ENCODE measurements at places on chromosomes 4 and X. TPM values are rescaled to one million over a fixed set of nuclear protein-coding genes. Genes with fewer than 3 reads are reported as not detected.

The ARMCX4 gene
- 4.3 TPM for total RNA-seq

The CT45A3 gene
- not detected for total RNA-seq

The CYTL1 gene
- total RNA-seq, result not detected

The TMPRSS11D gene
- not detected for total RNA-seq

The GUCY1B1 gene
- 2.1 TPM for total RNA-seq

DNA sequence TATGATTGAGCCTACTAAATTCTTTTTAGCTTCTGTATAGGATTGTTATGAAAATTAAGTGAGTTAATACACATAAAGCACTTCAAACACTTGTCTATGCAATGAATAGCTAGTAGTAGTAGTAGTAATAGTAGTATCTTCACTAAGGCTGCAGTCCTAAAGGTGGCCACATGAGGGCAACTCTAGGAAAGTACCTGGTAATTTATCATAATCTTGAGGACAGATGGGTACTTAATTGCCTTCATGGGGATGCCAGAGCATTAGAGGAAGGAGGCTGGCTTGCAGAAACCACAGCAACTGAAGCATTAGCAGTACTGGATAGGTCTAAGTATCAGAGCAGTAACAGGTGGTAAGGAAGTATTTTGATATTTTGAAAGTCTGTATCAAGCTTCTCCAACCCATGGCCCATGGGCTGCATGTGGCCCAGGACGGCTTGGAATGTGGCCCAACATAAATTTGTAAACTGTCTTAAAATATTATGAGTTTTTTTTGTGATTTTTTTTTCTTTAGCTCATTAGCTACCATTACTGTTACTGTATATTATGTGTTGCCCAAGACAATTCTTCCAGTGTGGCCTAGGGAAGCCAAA, 17.3 kb downstream of the NIPAL1 start:
- no peak for DNase-seq

GRCh38 chr4:8469550-8469949, 29.0 kb downstream of the TRMT44 start:
- DNase-seq, result no peak

DNA sequence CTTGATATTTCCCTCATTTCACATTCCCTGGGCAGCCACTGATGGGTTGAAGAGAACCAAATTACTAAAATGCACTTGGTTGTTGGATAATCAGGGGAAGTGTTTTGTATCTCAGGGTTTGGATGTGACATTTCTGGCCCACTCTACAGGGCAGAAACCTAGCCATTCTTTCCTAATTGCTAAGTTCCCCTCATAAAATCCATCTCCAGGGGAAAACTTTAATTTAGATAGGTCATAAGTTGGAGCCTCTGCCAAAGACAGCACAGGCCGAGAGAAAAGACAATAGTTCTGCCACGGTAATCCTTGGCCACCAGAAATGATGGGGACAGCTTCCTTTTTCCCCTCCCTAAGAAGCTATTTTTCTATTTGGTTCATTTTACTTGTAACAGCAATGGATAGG, 192.7 kb upstream of the C1QTNF7 start:
- DNase-seq, result no peak

DNA sequence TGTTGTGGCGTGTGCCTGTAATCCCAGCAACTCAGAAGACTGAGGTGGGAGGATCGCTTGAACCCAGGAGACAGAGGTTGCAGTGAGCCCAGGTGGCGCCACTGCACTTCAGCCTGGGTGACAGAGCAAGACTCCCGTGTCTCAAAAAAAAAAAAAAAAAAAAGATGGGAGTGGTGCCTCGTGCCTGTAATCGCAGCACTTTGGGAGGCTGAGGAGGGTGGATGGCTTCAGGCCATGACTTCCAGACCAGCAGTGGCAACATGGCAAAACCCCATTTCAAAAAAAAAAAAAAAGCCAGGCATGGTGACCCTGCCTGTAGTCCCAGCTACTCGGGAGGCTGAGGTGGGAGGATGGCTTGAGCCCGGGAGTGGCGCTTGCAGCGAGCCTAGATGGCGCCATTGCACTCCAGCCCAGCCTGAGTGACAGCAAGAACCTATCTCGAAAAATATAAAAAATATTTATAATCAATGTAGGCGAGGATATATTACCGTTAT, 27.0 kb downstream of the EIF2S3 start:
- peak; percentile 47 for DNase-seq

- no peak for DNase-seq
Observed at GRCh38 chrX:10932842-10933440, 178.2 kb upstream of the HCCS start.

- DNase-seq, result no peak
Observed at GRCh38 chr4:85274955-85275354, 200.0 kb upstream of the ARHGAP24 start.

GRCh38 chrX:24245202-24245601, 68.7 kb downstream of the SUPT20HL2 start:
- DNase-seq, result no peak

DNA sequence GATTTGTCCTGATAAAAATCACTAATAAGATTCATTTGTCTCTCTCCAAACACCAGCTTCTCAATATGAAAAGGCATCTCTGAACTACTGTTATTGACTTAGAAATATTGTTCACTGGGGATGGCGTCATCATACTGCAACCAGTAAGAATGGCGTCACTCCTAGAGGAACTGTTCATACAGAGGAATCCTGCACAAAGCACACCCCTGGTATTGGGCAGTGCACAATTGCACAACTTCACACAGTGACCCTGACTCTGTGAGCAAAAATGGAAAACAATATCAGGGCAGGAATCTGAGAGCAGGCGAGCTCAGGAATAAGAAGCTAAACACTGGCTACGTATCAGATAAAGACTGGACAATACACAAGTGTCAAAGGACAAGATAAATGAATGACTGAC, 66.7 kb upstream of the PNPLA4 start:
- no peak for DNase-seq

GRCh38 chr4:118268780-118269179, 84.0 kb downstream of the PRSS12 start:
- no peak for DNase-seq

GRCh38 chrX:9882669-9883446, 84.3 kb upstream of the CLDN34 start:
- DNase-seq, result no peak

DNA sequence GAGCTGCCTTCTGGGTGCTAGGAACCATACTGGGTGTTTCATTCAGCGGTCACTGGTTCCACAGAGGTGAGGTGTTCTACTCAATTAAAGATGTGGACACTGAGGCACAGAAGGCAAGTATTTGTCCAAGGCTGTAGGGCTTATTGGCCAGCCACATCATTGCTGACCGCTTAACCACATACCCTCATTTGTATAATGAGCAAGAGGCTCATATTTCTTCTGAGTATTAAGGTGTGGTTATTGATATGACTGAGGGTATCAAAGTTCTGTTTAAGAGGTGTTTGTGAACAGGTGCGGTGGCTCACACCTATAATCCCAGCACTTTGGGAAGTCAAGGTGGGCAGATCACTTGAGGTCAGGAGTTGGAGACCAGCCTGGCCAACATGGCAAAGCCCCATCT, 14.3 kb downstream of the RNF4 start:
- DNase-seq, result no peak

- DNase-seq, result no peak
Observed at GRCh38 chrX:18895189-18895951, 88.5 kb downstream of the PHKA2 start.

Measured in left lobe of liver (tissue), 2 donors.